Left ventricle myocardium inferior (tissue), 1 donor: ENCODE measurements at places on chromosomes 13 and 19.

GRCh38 chr19:10835089-10835753, 791 bp downstream of the TMED1 start:
- peak overlapping the region; percentile 95 for H3K4me3 ChIP-seq
- no peaks in the 10 kb centered on the region for H3K27me3 ChIP-seq
- peaks cover 18% of the 10 kb centered on the region for H3K4me1 ChIP-seq
- peaks cover 45% of the 10 kb centered on the region for H3K36me3 ChIP-seq

- no peak overlapping the region for H3K4me3 ChIP-seq
- H3K36me3 ChIP-seq = no peaks in the 10 kb centered on the region
- H3K27me3 ChIP-seq = peaks cover 5% of the 10 kb centered on the region
- no peak for DNase-seq
- H3K27ac ChIP-seq = no peak overlapping the region
These were observed 18.7 kb downstream of the CACNG7 start for GRCh38 chr19:53927739-53928138.

GRCh38 chr19:10105509-10106099, 558 bp upstream of the PPAN start:
- peak overlapping the region; percentile 99 for H3K4me3 ChIP-seq
- H3K27ac ChIP-seq = peak overlapping the region; percentile 89
- H3K27me3 ChIP-seq = no peaks in the 10 kb centered on the region
- H3K4me1 ChIP-seq = peaks cover 25% of the 10 kb centered on the region
- no peak for DNase-seq

DNA sequence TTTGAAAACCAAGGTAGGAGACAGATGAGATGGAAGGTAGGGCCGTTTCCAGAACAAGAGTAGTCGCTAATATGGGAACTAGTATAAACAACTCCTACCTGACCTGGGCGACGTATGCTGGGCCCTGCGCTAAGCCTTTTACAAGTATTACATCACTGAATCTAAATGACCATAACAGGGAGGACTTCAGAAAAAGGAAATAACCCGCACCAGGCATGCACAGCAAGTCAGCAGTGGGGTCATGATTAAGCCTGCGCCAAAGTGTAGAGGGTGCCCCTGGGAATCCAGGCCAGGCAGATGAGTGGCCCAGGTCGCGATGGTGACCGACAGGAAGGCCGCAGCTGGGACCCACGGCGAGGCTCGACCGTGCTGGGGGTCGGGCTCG, 613 bp downstream of the ATP13A1 start:
- DNase-seq = peak; percentile 34
- no peaks in the 10 kb centered on the region for H3K27me3 ChIP-seq
- H3K36me3 ChIP-seq = peaks cover 20% of the 10 kb centered on the region
- H3K27ac ChIP-seq = peak overlapping the region; percentile 96

DNA sequence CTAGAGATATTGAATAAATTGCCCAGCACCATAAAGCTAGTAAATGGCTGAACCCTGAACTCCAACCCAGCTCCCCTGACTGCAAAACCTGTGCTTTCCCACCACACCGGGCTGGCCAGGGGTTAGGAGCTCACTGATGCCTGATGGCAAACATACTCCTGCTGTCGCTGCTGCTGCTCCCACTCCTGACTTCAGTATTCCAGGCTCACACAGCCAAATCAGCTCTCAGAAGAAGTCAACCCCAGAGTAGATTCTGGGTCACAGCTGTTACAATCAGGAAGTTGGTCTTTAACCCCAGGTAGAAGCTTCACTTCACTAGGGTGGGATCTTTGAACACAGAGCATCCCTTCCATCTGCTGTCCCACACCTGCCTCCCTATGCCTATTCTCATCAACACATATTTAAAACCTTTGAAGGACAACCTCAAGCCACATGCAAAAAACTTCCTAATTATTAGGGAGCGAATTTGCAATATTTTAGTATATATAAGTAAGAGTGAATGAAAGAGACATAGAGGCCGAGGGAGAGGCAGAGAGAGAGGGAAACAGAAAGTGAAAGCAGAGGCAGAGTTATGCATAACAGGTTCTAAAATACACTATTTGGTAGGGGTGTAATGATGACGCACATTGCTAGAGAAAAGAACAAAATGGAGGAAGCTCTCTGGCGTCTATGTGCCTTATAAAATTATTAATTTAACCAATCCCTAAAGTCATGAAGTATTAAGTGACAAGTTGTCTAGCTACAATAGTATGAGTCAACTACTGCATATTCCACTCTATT, 99.4 kb upstream of the SERP2 start:
- no peak for DNase-seq
- H3K4me3 ChIP-seq = peak overlapping the region; percentile 26
- no peaks in the 10 kb centered on the region for H3K27me3 ChIP-seq
- no peaks in the 10 kb centered on the region for H3K36me3 ChIP-seq
- H3K27ac ChIP-seq = peak overlapping the region; percentile 79

GRCh38 chr19:16446108-16446723, 25.6 kb downstream of the EPS15L1 start:
- H3K27me3 ChIP-seq = no peaks in the 10 kb centered on the region
- peaks cover 7% of the 10 kb centered on the region for H3K36me3 ChIP-seq
- DNase-seq = no peak
- H3K4me1 ChIP-seq = peaks cover 93% of the 10 kb centered on the region

DNA sequence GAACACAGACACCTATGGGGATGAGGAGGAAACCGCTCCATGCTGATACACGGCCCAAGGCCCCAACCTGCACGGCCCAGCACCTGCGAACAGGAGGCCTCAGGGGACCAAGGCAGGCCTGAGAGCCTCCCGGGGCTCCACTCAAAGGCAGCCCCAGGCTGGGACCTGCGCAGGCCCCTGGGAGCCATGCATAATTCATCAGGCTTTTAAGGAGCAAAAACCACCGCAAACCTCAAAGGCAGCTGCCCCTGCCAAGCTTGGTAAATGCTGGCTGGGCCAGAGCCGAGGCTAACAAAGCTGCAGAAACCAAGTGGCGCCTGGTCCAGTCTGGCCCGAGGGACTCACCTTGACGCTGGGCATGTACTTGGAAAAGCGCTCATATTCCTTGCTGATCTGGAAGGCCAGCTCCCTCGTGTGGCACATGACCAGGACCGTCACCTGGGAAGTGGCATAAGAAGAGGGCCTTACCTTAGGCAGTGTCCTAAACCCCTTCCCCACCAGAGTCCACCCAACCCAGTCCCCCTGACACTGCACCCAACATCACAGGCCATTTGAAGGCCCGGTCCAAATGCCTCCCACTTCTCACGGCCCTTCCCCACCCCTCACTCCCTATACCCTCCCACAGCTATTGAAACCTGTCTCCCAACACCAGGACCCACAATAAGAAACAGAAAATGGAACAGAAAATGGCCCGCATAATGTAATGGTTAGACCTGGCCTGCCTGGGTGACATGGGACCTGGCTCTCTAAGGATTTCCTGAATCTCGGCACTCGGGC, 7.8 kb downstream of the DDX39A start:
- no peaks in the 10 kb centered on the region for H3K27me3 ChIP-seq
- no peak for DNase-seq
- H3K4me1 ChIP-seq = peaks cover 34% of the 10 kb centered on the region
- H3K27ac ChIP-seq = no peak overlapping the region

GRCh38 chr13:31221057-31221456, 21.3 kb downstream of the B3GLCT start:
- H3K36me3 ChIP-seq = no peaks in the 10 kb centered on the region
- DNase-seq = no peak
- H3K27ac ChIP-seq = peak overlapping the region; percentile 58

DNA sequence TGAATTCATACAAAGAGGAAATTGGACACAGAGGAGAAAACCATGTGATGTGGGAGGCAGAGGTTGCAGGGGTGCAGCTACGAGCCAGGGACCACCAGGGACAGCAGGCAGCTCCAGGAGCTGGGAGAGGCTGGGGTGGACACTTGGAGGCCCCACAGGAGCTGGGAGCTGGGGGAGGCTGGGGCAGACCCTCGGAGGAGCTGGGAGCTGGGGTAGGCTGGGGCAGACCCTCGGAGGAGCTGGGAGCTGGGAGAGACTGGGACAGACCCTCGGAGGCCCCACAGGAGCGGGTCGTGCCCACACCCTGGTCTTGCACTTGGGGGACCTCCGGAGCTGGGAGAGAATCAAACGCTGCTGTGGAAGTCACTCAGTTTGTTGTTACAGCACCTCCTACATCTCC, 141.7 kb downstream of the SOX1 start:
- peaks cover 78% of the 10 kb centered on the region for H3K27me3 ChIP-seq
- no peak for DNase-seq
- H3K4me1 ChIP-seq = peaks cover 22% of the 10 kb centered on the region
- H3K4me3 ChIP-seq = no peak overlapping the region

GRCh38 chr19:900302-901111, 7.2 kb downstream of the RNU6-9 start:
- no peaks in the 10 kb centered on the region for H3K27me3 ChIP-seq
- no peak for DNase-seq
- H3K36me3 ChIP-seq = peaks cover 30% of the 10 kb centered on the region
- H3K27ac ChIP-seq = no peak overlapping the region
- no peaks in the 10 kb centered on the region for H3K4me1 ChIP-seq

- DNase-seq = peak; percentile 32
- peak overlapping the region; percentile 97 for H3K27ac ChIP-seq
- peaks cover 29% of the 10 kb centered on the region for H3K4me1 ChIP-seq
These were observed 28.6 kb upstream of the NDUFS7 start for GRCh38 chr19:1354970-1355567.
